ENCODE measurements at places on chromosomes 6 and 20.

- no peak for DNase-seq
These were observed 189.1 kb downstream of the BMP2 start for GRCh38 chr20:6956574-6956973.

DNA sequence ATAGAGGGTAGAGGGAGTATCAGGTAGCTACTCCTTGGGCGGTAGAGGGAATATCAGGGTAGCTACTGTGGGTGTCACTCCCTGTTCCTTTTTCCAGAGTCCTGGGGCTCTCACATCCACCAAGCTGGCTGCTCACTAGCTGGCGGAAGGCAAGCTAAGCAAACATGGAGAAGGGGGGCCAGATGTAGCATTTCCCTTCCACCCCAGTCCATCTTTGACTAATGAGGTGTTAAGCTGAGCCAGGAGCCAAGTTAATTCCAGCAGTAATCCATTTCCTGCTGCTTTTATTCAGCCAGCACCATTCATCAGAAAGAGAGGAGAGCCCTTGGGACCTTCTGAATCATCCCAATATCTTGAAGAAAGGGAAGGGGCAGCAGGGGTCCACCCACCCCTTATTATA lies 330.0 kb downstream of the ZFAND3 start:
- DNase-seq, result no peak

GRCh38 chr6:31775184-31775583 lies 1.9 kb downstream of the VWA7 start:
- DNase-seq, result no peak

DNA sequence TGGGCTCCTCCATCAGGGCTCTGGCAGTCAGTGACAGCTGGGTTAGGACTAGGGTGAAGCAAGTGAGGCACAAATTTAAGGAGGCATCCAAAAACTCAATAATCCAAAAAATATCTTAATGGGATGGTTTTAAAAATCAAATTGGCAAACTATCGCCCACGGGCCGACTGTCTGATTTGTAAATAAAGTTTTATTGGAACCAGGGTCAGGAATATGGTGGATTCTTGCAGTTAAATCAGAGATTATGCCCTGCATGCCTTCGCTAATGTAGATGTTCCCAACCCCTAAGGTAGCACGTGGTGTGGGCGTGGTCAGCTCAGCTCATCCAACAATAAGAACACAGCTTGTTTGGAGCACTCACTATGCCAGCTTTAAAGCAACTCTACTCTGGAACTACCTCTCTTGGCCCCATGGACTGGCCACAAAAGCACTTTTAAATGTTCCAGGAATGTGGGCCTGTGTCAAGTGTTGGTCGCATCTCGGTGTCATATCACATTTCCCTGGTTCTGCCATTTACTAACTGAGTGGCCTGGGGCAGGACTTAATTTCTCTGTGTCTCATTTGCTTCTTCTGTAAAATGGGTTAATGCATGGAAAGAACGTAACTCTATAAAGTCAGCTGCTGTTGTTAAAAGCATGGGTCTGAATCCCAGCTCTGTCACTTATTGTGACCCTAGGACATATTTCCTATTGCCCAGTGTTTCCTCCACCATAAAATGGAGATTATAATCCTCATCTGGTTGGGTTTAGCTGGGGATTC lies 7.0 kb downstream of the TP53RK start:
- DNase-seq, result no peak

- DNase-seq, result no peak
These were observed 4.2 kb downstream of the GPR31 start for GRCh38 chr6:167153521-167153959.

DNA sequence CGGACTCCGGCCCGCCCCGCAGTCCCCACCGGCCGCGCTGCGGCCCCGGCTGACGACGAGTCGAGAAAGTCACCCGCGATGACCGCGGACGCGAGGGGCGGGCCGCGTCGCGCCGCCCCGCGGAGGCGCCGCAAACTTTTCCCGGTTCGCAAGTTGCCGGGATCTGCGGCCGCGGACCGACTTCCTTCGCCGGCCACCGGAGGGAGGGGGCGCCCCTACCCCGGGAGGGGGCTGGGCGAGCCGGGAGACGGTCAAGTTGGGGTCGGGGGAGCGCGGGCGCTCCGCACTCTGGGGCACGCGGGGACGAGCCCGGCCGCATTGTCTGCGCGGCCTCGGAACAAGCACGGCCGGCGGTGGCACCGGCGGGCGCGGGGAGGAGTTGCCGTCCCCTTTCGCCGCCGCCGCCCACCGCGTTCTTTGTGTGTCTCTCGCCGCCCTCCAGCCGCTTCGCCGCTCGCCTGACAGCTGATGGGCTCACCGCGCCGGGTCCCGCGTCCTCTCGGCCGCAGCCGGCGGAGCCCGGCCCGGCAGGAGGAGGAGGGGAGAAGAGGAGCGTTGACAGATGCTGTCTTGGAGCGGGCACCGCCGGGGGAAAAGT lies 131.6 kb downstream of the OGFRL1 start:
- DNase-seq, result peak; percentile 71

GRCh38 chr6:169250660-169251059 lies 3.0 kb downstream of the THBS2 start:
- no peak for DNase-seq

DNA sequence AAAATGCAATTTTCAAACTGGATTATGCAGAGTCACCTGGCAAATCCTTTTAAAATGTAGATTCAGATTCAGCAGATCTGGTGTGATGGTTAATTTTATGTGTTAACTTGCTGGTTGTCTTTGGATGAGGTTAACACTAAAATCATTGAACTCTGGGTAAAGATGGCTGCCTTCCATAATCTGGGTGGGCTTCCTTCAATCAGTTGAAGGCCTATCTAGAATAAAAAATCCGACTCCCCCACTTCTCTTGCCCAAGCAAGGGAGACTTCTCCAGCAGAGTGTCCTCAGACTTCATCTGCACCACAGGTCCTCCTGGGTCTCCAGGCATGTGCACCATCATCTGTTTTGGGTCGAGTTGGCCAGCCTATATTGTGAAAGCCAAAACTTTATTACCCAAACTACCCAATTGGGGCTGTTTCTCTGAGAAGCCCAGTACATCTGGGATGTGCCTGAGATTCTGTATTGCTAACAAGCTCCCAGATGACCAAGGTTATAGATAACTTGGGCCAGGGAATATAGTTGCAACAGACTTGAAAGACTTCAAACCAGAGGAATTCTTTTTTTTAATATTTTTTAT lies 1.6 kb upstream of the SLC17A5 start:
- no peak for DNase-seq

GRCh38 chr20:57384953-57385761 lies 6.0 kb upstream of the RBM38 start:
- DNase-seq, result peak; percentile 11

GRCh38 chr6:115838763-115839401 lies 221.8 kb downstream of the FRK start:
- no peak for DNase-seq

DNA sequence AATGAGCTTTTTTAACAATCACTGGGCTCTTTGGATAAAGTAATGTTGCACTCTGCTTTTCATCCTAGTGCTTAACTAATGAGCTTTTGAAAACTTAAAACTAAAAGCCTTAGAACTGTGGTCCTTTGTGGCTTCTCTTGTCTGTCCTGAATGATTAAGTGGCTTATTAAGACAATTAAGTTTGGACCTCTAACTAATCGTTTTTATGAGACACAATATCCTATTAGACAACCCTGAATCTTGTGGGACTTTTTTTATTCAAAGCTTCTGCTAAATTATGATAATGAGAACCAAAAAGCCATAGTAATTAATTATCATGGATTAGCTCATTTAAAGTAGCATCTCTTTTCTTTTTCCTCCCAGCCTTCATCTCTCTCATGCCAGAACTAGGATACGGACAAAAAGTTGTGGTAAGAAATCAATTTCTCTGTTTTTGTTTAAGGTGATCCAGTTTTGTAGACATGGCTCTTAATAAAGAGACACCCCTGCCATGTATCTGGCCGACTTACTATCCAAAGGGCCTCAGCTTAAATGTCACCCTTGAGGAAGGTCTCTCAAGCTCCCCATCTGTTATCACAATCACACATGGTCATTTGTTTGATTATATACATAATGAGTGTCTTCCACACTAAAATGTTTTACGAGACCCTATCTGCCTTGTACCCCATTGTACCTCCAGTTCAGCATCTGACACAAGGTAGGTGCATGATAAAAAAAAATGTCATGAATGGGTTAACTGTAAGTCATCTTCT lies 384.4 kb upstream of the IRAK1BP1 start:
- no peak for DNase-seq

DNA sequence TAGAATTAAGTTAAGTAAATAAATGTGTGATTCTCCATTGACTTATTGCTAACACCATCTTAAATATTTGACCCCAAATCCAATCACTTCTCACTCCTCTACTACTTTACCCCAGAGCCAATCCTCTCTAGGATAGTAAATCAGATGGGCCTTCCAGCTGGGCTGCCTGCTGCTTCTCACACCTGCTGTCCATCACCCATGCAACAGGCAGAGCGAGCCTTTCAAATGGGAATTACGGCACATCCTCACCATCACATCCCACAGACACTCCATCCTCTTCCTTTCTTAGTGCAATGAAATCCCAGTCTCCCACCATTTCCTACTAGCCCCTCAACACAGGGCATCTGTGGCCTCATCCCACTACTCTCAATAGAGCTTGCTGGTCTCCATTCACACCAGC lies 34.0 kb downstream of the HLA-F start:
- DNase-seq, result no peak

DNA sequence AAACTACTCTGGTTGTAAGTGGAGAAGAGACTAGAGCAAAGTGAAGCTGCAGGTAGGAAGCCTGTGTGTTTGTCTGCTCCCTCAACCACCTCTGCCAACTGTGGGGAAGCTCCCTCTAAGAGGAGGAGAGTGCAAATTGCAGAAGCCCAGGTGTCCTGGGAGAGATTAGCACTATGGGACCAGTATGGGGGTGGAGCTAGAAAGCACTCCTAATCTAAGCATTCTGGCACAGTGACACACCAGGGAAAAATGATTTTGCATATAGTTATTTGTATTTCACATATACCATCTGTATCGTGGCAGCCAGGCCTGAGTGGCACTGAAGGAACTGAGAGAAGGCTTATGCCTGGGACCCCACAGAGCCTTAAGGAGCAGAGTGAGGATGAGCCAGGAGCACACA lies 12.8 kb downstream of the GSTA1 start:
- DNase-seq, result no peak

DNA sequence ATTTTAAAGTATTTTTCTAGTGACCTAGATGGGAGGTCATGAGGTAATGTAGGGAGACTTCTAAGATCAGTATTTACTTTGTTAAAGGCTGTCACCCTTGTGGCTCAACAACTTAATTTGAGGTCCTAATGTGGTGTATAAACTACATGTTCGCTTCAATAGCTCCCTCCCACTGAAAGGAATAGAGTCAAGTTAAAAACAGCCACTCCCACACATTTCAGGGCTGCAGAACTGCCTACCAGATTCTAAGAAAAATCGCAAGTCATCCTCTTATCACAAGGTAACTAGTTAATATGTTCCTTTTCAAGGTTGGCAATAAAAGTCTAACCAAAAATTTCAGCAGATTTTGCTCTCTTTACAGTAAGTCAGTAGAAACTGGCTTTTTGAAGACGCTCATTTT lies 15.1 kb downstream of the GSTA1 start:
- DNase-seq, result no peak

DNA sequence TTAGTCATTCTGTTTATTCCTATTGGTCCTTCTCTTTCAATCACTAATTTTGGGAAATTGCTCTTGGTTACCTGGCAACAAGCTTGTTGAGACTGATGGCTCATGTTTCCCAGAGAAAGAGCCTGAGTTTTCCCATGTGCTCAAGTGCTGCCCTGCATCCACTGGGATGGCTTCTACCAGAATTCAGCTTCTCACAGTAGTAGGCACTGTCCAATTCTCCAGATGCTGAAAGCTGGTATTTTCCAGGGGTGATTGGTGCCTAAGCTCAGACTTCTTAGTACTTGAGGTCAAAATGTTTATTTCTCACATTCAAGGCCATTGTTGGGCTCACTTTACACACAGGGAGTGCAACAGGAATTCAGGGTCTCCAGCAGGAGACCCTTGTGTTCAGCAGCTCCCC lies 29.1 kb upstream of the SLC2A12 start:
- no peak for DNase-seq

GRCh38 chr20:52494244-52494643 lies 302.7 kb upstream of the ZFP64 start:
- no peak for DNase-seq

- no peak for DNase-seq
These were observed 63.6 kb upstream of the SYNDIG1 start for GRCh38 chr20:24405810-24406209.

- DNase-seq, result no peak
These were observed 74.1 kb upstream of the SLC4A11 start for GRCh38 chr20:3312940-3313682.

DNA sequence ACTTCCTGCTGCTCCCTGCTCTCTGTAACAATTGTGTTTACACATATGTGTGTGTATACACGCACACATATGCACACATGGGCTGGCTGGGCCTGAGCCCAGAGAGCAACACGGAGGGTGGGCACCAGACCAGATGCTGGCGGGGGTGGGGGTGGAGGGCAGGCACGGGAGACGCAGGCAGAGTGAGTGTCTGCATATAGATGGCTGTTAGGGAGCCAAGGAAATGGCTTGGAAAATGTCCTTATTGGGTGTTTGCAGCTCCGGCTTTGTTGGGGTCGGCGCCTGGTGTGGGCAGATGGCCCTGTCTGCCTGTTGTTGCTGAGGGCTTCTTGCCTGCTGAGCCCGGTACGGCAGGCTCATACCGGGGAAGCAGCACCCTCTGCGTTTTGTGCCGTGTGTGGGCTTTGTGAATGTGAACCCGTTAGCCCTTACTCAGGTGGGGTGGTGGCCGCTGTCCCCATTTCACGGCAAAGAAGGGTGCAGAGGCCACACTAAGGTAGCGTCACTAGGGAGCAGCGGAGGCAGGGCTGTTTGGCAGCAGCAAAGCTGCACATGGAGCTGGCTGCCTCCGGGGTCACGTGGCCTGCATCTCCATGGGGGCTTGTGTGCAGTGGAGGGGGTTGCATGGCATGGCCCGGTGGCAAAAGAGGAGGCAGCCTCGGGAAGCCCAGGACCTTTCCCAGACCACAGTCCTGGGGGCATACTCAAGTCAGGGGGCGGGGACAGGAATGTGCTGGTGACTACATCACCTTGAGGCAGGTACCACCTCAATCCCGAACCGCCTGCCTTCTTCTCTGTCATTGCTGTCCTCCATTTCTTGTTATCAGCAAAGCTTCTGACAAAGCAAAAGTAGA lies 47.4 kb upstream of the SRF start:
- no peak for DNase-seq

DNA sequence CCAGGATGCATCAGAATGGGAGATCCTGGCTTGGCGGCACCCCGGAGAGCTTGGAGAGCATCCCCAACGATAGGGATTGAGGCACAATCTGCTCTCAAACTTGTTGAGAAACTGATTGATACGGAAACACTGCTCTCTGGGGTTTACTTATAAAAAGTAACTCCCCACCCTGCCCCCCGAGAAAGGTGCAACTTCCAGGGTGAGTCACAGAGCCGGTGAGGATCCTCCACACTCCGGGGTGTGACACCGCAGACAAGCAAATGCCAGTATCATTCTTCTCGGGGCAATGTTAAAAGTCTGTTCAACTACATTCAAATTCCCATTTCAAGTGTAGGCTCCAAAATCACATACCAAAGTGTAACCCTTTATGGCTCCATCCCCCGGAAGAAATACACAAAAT lies 84.4 kb upstream of the MLN start:
- no peak for DNase-seq

GRCh38 chr20:47818996-47819609 lies 33.8 kb upstream of the SULF2 start:
- no peak for DNase-seq
